ENCODE measurements at places on chromosomes 7 and 10.

- DNase-seq, result no peak
These were observed 134.5 kb downstream of the PPP1R3A start for GRCh38 chr7:113784316-113784715.

GRCh38 chr7:1725199-1725690, 55.2 kb downstream of the ELFN1 start:
- no peak for DNase-seq

GRCh38 chr7:35707422-35707821, 12.5 kb upstream of the HERPUD2 start:
- no peak for DNase-seq

DNA sequence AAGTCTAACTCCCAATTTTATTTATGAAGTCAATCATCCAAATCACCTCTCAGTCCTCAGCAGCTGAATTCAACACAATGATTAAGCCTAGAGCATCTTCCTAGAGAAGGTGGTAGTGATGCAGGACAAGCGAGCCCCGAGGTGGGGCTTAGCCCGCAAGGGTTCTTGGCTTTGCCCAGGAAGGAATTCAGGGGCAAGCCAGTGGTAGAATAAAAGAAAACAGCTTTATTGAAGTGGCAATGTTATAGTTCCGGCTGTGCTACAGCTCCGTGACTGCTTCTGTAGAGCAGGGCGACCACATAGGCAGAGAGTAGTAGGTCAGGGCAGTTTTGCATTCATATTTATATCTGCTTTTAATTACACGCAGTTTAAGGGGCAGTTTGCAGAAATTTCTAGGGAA, 18.1 kb downstream of the IL2RA start:
- peak; percentile 52 for DNase-seq

Data from activated naive CD4-positive, alpha-beta T cell treated with anti-CD3 and anti-CD28 coated beads, Interleukin-2, amount 50 U/mL, for 72 hours (primary cell).